ENCODE measurements at places on chromosomes 7 and 10.

GRCh38 chr7:25789701-25790640 is 362.0 kb upstream of the NFE2L3 start:
- DNase-seq = peak; percentile 78

GRCh38 chr7:20350996-20351692 is 20.4 kb downstream of the ITGB8 start:
- no peak for DNase-seq

- DNase-seq = no peak
These were observed 409.7 kb upstream of the MTPN start for GRCh38 chr7:136386876-136387275.

GRCh38 chr10:74394416-74394969 is 243.5 kb downstream of the ADK start:
- no peak for DNase-seq

DNA sequence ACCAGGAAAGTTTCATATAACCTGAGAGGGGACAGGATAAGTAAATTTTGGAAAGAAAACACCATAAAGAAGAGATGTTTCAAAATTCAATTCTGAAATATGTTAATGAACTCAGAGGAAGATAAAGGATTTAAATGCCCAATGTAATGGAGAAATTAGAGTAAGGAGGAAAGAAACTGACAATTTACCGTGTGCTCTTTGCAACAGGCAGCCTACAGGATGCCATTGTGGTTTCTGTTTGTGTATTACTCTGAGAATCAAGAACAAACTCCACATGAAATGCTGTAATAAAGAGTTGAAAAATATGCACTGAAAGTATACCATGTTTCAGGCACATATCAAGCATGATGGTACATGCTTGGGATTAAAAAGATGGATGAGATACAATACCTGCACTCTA is 44.8 kb upstream of the GLCCI1 start:
- no peak for DNase-seq

DNA sequence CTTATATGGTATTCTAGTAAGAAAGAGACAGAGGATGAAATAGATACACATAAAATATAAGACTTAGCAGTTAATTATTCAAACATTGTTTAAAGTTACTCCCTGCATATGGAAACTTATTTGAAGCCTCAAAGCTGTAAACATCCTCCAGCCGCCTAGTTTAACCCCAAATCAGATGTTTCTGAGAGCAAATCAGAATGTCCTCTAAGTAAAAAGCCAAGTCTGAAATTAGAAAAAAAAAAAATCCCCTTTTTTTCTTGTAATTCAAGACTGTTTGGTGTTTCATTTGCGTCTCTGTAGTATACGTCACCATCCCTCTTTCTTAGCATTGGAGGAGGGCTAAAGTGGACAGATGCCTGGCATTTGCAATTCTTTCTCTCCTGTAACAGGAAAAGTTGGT is 46.4 kb downstream of the TMEM26 start:
- DNase-seq = no peak

- no peak for DNase-seq
These were observed 33.5 kb upstream of the DLD start for GRCh38 chr7:107857541-107857912.

DNA sequence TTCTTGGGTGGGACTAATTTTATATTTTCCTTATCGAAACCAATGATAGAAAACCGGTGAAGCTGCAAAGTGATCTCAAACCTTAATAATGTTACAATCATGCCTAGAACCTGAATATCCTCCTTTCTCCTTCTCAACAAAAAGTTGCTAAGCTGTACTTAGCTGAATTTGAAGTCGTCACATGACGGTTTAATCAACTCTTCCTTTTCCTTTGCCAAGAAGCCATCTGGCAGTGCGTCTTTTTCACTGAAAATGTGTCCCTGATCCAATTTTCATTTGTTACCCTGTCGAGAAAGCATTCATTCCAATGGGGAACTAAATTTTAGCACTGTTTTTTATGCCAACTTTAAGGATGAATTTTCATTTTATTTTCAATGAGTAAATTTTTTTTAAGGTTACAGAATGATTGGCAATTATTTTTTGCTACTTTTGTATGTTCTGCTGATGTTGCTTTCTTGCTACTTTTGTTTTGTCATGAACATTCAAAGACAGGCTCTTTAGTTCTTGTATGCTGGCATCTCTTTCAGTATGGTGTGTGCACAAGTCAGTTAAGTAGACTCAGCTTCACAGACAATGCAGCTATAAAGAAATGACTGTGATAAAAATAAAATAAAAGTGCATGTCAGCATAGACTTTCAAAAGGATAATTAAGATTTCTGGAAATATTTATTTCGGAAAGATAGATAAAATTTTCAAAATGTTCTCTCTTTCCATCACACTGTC is 980.0 kb downstream of the DNAJB9 start:
- DNase-seq = no peak

DNA sequence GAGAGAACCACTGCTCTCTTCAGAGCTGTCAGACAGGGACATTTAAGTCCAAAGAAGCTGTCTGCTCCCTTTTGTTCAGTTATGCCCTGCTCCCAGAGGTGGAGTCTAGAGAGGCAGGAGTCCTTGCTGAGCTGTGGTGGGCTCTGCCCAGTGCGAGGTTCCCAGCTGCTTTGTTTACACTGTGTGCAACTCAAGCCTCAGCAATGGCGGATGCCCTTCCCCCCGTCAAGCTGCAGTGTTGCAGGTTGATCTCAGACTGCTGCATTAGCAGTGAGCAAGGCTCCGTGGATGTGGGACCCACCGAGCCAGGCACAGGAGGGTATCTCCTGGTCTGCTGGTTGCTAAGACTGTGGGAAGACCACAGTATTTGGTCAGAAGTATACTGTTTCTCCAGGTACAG is 438.9 kb downstream of the ARL4A start:
- no peak for DNase-seq

- no peak for DNase-seq
These were observed 131.9 kb downstream of the CDH23 start for GRCh38 chr10:71528371-71529206.

DNA sequence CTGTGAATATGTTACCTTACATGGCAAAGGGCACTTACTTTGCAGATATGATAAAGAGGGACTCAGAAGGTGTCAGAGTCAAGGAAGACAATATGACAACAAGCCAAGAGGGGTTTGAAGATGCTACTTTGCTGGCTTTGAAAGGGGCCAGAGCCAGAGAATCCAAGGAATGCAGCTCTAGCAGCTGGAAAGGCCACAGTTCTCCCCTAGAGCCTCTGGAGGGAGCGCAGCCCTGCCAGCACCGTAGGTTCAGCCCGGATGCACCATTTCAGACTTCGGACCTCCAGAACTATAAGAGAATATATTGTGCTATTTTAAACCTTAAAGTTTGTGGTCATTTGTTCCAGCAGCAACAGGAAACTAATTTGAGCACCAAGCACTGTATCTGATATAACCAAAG is 32.9 kb upstream of the WDR11 start:
- no peak for DNase-seq

- no peak for DNase-seq
These were observed 85.8 kb downstream of the GSAP start for GRCh38 chr7:77330169-77330882.

DNA sequence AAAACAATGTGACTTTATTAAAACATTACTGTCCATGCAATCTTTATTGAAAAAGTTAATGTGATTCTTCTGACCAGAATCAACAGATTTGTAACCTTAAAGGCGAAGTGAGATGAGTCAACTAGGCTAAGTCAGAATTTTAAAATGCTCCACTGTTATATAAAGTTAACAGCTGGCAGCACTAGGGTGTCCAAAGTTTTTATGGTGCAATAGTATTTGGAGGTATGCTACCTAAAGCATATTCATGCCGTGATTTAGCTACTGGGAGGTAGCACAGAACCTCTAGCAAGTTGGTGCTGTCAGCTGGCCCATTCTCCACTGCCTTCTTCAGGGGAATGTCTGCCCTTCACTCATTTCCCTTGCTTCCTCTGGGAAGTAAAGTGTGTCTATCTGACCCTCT is 126.7 kb downstream of the RAPGEF5 start:
- no peak for DNase-seq

DNA sequence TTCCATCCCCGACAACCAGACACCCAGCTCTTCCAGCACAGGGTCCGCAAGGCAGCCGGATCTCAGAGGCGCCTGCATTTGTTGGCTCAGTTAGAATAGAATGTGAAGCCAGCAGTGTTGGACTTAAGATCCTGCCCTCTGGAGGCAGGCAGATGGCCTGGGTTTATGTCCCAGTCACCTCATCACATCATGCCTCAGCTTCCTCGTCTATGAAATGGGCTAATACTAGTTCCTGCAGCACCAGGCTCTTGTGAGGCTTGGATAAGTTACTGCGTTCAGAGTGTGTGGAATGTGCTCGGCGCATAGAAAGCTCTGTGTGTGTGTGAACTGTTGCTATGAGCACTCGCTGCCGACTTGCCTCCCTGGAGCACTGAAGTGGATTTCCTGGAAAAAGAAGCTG is 202.5 kb upstream of the GPR26 start:
- no peak for DNase-seq

GRCh38 chr7:99786726-99787335 is 2.8 kb upstream of the CYP3A4 start:
- DNase-seq = no peak

- DNase-seq = no peak
These were observed 16.3 kb downstream of the MTPN start for GRCh38 chr7:135960709-135961451.

- DNase-seq = no peak
These were observed 10.6 kb downstream of the FAS start for GRCh38 chr10:89001024-89001728.

GRCh38 chr7:12477620-12478019 is 74.0 kb upstream of the VWDE start:
- no peak for DNase-seq

- DNase-seq = no peak
These were observed 292.4 kb downstream of the ZWINT start for GRCh38 chr10:56068473-56069263.

- no peak for DNase-seq
These were observed 39.0 kb upstream of the SLC39A12 start for GRCh38 chr10:17912754-17913153.

DNA sequence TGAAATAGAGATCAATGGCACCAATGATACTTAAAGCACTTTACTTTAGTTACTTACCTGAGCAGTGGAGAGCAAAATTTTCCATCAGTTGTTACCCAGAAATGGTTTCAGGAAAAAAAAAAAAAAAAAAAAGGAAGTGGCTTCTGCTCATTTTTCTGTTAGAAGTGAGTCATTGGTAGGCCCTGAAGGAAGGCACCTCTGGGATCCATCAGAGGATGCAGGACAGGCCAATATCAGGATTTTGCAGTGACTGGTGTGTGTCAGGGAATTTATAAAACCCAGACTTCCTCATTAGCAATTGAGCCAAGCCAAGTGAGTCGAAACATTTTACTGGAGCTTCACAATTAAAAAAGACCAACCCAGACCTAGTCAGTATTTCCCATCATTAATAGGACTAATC is 2.3 kb upstream of the SMIM30 start:
- no peak for DNase-seq

DNA sequence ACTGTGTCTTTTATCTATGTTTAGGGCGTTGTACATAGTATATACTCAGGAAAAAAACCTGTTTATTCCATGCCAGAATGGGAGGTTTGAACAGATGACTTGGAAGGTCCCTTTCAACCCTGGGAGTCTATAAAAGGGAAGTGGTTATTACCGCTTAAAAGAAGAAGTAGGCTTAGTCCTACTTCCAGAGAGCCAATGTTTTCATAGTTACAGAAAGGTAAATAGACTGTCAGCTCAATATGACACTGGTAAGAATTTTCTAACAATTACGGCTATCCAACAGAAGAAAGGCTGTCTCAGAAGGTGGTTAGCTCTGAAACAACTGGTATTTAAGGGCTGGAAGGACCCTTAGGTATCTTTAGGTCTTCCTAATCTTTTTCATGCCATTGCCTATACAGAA is 1.1 kb upstream of the TFAM start:
- DNase-seq = no peak

DNA sequence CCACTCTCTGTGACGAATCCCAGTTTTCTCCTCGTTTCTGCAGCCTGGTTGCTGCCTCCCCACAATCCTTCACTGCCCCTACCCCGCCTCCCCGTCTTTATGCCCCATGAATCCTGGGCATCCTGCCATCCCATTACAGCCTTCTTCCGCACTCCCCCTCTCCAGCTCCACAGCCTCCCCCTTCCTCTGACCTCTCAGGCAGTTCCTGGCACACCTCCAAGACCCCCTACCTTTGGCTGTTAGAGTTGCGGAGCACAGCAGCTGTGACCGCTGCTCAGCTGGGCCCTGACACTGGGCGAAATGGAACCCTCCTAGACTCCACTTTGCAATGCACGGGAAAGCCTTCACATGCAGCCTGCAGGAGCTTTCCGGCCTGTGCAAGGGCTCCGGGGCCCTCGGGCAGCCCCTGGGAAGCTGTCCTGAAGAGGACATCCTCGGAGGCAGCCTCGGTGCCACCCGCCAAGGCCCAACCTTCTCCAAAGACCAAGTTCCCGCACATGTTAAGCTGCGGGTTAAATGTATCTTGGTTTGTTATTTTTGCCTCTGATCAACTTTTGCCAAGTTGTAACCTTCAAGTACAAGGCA is 400.7 kb upstream of the MKI67 start:
- DNase-seq = peak; percentile 10

- no peak for DNase-seq
These were observed 84.5 kb downstream of the AASS start for GRCh38 chr7:122059542-122059941.

DNA sequence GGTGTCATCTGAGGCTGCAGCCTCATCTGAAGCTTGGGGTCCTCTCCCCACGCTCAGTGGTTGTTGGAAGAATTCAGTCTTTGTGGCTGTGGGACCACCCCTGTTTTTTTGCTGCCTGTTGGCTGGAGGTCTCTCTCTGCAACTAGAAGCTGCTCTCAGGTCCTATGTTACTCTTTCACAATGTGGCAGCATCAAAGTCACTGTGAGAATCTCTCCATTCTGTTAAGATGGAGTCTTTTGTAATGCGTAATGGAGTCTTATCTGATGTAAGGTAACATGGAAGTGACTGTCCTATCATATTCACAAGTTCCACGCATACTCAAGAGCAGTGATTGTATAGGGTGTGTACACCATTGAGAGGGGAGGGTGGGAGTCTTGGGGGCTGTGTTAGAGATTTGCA is 24.9 kb downstream of the TSPAN13 start:
- DNase-seq = no peak

DNA sequence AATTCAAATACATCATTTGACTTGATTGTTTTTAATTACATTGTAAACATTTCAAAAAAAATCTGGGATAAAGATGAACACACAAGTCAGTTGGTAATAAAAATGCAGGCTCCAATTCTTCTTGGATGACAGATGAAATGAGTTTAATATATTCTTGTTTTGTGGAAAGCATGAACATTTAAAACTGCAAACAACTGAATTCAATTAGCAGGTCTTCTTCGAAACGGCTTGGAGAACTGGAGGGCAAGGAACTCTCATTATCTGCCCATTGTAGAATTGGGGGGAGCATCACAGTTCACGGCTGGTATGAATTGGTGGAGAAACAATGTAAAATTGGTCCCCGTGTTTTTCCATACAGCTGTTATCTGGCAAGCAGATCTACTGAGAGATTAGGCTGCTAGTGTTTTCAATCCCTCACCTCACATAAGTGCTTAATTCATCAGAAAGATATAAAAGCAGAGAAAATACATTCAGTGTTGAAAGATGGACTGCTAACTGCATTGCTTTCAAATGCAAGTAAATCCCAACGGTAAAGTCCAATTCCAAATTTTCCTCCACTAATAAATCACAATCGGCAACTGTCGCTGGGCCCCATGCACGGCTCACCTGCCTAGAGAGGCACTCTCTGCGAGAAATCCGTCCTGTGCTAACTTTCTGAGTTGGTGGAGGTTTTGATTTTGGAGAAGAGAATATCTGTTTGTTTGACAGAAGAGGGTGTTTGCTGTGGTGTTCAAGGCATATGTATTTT is 199.5 kb downstream of the ZNF438 start:
- no peak for DNase-seq
